ENCODE measurements at places on chromosomes 16 and 17.

DNA sequence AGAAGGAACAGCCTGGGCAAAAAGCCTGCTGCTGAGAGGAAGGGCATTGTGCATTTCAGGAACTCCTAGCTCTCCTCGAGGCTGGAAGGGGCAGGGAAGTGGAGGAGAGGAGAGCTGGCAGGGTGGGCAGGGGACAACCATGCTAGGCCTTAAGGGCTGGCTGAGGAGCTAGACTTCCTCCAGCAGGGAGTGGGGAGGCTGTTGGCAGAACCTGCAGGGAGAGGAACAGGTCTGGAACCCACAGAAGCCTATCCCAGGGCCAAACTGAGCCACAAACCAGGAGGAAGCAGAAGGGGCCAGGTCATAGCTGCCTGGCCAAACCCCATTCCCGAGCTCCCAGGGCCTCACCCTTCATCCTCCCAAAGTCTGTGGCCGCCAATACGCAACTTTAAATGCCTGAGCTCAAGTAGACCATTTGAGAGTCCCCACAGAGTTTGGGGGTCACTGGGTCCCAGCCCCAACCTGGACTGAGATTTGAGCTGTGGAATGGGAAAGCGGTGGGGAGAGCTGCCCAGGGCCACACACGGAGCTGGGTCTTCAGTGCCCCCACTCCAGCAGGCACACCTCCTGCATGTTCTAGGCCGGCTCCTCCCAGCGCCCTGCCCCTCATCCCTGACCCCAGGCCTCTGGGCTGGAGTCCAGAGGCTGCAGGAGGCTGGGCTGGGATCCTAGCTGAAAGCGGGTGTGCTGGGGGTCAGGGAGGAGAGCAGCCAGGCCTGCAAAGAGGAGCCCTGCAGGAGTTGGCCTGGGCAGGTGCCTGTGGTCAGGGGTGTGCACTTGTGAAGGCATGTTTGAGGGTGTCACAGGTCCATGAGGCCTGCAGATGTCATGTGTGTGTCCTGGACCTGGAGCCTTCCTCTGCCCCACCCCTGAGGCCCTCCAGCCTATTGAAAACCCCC lies 4.5 kb downstream of the CDH5 start:
- no peak for DNase-seq

DNA sequence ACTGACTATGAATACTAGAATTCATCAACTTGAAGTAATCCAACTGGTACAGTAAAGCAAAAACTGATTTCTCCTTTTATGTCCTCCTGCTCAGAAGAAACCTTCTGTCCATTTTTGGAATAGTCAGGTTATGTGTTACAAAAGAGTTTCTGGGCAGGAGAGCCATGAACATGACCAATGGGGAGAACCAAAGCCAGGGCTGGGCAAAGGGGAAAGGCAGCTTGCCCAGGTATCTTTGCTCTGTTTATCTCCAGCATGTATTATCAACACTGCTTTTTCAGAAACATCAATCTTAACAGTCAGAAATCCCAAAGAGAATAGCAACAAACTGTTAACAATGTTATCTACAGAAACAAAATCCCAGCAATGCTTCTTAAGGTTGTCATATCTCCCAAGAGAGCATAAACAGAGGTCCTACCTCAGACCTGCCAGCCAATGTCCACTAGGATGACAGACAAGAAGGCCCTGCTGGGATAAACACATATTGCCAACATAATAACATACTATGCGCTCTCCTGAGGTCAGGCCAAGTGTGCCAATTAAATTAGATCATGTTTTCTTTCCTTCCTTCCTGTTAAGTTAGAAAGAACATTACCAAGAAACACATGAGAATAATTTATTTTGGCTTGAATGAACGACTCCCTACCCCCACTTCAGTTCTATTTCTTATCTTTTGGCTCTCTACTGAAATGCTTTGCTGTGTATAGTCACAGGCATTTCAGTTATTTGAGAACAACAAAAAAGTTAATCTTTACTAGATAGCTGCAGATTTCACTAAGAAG lies 28.0 kb downstream of the BLMH start:
- no peak for DNase-seq

GRCh38 chr17:29379084-29379991 lies 10.8 kb upstream of the TAOK1 start:
- no peak for DNase-seq

- DNase-seq: no peak
Measured at GRCh38 chr17:27402943-27403342, 53.3 kb upstream of the KSR1 start.

GRCh38 chr17:4895657-4896331 lies 3.5 kb upstream of the C17orf107 start:
- no peak for DNase-seq

GRCh38 chr16:1918351-1919326 lies at the start of gene HS3ST6:
Gene HS3ST6 (minus strand): TSS chr16:1918415. CDS start chr16:1918323, 92 bp downstream.
- no peak for DNase-seq

DNA sequence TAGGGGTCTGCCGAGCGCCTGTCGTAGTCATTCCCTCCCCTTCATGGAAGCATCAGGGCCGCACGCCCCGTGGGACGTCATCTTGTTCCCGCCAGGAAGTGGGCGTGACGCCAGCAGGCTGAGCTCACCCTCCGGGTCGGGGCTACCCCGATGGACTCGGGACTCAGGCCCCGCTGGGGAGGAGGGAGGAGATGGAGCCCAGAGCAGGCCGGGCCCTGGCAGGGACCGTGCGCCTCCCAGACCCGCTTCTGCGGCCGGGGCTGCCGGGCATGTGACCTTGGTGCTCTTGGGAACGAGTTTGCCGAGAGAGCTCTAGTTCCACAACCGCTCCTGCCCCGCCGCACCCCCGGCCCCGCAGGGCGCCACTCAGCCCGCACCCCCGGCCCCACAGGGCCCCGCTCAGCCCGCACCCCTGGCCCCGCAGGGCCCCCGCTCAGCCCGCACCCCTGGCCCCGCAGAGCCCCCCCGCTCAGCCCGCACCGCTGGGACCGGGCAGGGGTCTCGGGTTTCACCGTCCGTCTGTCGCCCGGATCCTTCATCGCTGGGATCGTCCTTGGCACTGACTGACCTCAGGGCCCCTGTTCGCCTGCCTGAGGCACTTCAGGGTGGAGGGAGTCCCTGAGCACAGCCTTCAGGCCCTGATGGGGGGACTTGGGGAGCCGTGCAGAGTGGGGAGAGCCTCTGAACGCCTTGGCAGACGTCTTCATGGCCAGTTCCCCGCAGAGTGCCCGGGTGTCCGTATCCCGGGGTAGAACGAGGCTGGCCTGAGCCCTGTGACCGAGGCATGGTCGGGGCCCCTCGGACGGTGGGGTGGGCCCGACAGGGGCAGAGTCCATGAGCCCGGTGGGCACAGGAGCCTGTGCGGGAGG lies 5.8 kb downstream of the CACNA1H start:
- DNase-seq: no peak

- no peak for DNase-seq
Measured at GRCh38 chr16:1257561-1258224, 1.8 kb downstream of the TPSD1 start.

DNA sequence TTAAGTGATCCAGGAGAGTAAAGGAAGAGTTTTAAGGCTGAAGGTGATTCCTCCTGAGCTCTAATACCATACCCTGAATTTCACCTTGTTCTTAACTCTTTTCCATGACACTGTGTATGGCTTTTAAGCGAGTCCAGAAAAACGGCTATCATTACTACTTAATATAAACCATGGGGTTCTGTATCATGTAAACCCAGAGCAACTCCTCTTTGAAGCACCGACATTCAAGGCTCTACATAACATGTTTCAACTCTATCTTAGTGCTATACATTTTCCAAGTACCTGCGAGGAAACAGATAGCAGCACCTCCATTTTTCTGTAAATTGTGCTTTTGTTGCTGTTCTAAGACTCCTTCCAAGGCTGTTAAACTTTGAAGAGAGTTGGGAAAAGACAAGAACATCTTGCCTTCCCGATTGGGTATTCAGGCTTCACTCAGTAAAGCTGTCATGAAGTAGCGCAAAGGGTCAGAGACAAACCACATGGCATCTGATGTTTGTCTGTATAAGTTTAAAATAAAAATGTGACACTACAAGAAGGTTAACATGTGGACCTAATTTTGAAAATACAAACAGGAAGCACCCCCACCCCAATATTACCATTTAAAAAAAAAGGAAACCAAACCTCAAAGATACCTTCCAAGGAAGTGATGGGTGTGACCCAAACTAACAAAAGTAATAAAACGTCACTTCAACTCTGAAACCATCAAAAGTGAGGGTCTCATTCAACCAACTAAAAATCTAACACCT lies 3.9 kb downstream of the STAT5B start:
- DNase-seq: no peak

GRCh38 chr16:6335072-6335471 lies 997.6 kb upstream of the RBFOX1 start:
- no peak for DNase-seq

DNA sequence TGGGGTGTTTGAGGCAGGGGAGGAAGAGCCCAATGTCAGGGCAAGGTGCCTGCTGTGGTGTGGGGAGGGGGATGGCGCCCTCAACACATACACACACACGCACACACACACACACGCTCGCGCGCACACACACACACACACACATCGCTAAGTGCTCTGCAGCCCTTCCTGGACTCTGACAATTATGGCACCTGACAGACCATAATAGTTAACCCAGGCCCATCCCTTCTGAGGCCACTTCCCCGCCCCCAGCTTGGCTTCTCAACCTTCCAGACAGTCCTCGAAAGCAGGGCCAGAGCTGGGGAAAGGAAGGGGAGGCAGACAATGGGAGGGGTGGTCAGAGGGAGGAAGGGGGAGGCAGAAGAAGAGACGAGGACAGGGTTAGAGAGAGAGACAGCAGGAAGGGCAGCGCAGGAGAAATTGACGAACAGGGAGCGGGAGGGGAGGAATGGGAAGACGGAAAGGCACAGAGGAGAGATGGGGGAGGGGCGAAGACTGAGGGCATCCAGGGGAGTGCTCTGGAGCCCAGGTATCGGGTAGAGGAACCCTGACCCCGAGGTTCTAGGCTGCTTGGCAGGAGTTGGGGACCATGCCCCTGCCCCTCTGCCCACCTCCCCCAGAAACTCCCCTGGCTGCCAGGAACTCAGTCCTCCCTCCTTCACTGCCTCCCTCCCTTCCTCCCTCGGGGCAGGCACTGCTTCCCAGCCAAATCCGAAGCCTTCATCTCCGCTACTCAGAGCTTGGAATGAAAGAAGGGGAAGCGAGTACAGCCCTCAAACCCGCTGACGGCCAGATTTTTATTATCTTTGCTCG lies 4.0 kb downstream of the SRCIN1 start:
- DNase-seq: no peak

DNA sequence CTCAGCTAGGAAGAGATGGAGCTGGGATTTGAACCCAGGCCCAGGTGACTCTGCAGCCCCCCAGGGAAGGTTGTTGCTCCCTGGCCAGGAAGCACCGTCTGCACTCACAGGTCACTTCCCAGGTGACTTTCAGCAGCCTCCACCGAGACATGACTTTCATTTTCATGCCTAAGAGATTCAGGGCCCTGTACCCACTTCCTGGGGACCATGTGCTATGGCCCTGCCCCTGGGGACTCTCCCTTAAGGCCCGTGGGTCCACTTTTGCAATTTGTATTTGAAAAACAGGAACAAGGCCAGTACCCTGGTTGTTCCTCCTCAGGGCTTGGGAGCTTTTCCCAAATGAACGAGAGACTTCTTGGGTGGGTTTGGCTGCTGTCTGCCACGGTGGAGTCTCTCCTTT lies 191.0 kb downstream of the IRF8 start:
- DNase-seq: no peak

GRCh38 chr16:62404842-62405611 lies 368.8 kb upstream of the CDH8 start:
- no peak for DNase-seq

Data from stimulated activated naive CD4-positive, alpha-beta T cell (primary cell).